Activated CD4-positive, alpha-beta memory T cell treated with anti-CD3 and anti-CD28 coated beads, Interleukin-2, amount 10 ng/mL, durations not matched to agents 7 days and 5 days (primary cell): ENCODE measurements at places on chromosomes 4 and X. TPM values are rescaled to one million over a fixed set of nuclear protein-coding genes. Genes with fewer than 3 reads are reported as not detected.

GRCh38 chr4:37960679-37961450 is 667 bp downstream of the PTTG2 start:
- no peaks in the 10 kb centered on the region for H3K4me1 ChIP-seq
- no peak overlapping the region for H3K27ac ChIP-seq
- H3K4me3 ChIP-seq: no peak overlapping the region

DNA sequence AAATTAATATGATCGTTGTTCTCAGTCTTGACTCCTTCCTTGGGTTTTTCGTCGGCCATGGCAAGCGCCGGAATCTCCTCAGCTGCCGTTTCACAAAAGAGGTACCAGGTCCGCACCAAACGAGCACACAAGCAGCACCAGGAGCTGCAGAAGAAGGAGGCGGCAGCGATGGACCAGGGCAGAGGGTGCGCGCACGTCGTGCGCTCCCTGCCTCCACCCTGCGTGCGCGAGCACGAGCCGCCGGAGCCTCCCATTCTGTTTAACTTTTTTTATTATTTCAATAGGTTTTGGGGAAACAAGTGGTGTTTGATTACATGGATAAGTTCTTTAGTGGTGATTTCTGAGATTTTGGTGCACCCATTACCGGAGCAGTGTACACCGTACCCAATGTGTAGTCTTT is 158.2 kb downstream of the PLS3 start:
- H3K36me3 ChIP-seq: no peaks in the 10 kb centered on the region
- no peak overlapping the region for H3K27ac ChIP-seq
- no peaks in the 10 kb centered on the region for H3K27me3 ChIP-seq
- no peak for DNase-seq
- H3K4me1 ChIP-seq: no peaks in the 10 kb centered on the region
- H3K4me3 ChIP-seq: no peak overlapping the region

DNA sequence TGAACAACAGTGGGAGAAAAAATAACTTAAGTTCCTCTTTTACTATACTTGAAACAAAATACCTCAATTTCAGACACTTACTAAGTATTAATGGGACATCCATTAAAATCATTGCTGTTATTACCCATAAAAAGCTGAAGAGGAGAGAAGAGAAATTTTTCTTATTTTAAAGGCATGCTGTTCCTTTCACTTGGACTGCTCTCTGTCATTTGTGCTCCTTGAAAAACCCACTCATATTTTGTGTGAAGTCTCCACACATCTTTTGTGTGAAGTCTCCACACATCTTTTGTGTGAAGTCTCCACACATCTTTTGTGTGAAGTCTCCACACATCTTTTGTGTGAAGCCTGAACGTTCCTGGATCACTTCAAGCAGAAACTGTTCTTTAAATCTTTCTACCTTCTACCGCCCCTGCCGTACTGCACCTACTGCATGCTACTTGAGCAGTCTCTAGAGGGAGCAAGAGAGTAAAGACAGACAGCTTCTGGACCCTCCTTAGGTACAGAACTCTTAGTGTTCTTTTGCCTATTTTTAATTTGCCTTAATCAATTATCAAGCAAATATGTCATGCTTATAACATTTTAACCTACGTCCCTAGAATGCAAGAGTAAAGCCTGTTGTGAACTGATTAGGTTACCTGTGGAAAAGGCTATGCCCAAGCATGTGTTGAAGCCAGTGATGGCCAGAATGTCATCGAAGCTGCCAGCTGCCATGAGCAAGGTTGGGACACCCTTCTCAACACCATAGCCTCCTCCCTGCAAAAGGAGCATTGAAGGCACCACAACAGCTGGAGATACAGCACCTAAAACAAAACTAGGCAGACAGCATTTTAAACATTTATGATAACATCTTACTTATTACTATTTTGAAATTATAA is 27.1 kb upstream of the SLC9B1 start:
- H3K4me3 ChIP-seq: no peak overlapping the region
- no peaks in the 10 kb centered on the region for H3K27me3 ChIP-seq
- peaks cover 38% of the 10 kb centered on the region for H3K36me3 ChIP-seq
- peak; percentile 26 for DNase-seq
- no peak overlapping the region for H3K27ac ChIP-seq

DNA sequence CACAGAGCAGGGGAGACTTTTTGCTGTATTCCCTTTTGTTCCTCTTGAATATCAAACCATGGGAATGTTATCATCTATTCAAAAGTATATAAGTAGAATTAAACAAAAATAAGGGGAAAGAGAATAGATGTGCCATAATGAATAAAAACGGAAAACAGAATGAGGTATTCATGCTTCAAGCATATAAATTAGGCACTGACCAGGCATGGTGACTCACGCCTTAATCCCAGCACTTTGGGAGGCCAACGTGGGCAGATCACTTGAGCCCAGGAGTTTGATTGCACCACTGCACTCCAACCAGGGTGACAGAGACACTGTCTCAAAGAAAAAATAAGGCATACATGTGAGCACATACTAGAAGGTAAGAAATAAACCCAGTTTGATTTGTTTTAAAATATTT is 16.3 kb upstream of the NEUROG2 start:
- DNase-seq: no peak
- no peaks in the 10 kb centered on the region for H3K4me1 ChIP-seq
- H3K36me3 ChIP-seq: no peaks in the 10 kb centered on the region
- peaks cover 3% of the 10 kb centered on the region for H3K27me3 ChIP-seq
- H3K4me3 ChIP-seq: no peak overlapping the region

DNA sequence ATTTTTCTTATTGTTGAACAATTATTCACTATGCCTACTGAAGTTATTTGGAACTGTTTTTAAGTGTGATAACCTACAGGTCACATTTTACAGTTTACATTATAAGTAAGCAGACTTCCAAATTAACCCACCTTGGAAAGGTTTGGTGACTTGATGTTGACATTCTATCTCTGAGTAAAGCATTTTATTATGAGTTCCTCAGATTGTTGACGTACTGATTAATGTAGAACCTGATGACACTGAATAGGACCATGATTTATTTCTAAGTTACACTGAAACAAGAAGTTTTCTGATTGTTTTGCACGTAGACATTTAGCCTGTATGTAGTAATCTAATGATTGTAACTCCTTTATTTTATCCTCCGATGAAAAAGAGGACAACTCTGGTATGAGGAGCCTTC is 17.0 kb upstream of the CXCL3 start:
- no peak for DNase-seq
- no peaks in the 10 kb centered on the region for H3K27me3 ChIP-seq
- no peak overlapping the region for H3K27ac ChIP-seq
- no peak overlapping the region for H3K4me3 ChIP-seq
- H3K4me1 ChIP-seq: no peaks in the 10 kb centered on the region

The RAP1GDS1 gene
- total RNA-seq: 46.1 TPM

The MAGIX gene
- total RNA-seq: 1.6 TPM

The NSUN7 gene
- 1.0 TPM for total RNA-seq

The PHOX2B gene
- not detected for total RNA-seq

The TMLHE gene
- 10.3 TPM for total RNA-seq

The BCORL1 gene
- total RNA-seq: 7.2 TPM
